Thoracic aorta (tissue), 2 donors: ENCODE measurements at places on chromosomes 7 and 10.

DNA sequence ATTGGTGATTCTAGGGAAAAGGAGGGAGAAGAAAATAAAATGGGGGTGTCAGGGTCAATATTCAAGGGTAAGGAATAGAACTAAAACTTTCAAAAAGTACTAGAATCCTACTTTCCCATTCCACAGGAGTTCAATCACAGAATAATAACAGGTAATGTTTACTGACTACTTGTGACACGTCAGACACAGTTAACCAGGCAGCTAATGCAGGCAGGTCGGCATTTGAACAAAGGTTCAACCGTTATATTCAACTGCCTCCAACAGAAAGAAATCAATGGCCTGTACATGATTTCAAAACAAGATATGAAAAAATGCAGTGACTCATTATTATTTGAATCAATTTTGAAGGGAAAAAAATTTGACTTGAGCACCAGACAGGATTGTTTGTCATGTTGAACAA lies 3.1 kb downstream of the ASB15 start:
- no peak for DNase-seq

DNA sequence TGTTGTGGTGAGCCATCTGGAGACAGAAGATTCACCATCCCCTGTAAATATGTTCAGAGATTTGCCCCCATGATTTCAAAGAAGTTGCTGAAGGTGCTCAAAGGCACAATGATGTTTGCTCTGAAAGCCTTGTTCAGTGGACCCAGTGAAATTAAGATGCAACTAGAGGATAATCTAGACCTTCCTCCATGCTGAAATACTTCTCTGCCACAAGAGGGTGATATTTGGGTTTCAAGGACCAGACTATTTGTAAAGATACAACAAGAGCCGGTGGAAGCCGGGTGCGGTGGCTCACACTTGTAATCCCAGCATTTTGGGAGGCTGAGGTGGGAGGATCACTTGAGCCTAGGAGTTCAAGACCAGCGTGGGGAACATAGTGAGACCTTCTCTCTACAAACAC lies 13.5 kb upstream of the MSRB2 start:
- DNase-seq = no peak

DNA sequence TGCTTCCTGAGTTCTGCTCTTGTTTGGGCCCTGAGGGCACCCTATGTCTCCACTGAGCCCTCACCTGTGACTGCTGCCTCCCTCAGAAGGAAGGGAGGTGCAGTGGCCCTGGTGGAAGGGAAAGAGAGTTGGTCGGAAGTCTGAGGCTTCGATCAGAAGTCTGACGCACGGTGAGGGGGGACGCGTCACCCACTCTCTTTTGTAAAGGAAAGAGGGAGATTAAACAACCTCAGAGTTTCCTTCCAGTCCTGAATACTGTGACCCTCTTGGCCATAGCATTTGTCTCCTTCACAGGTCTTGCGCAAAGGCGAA lies 31.4 kb upstream of the TRIM8 start:
- DNase-seq = no peak

- DNase-seq = no peak
Observed at GRCh38 chr7:107318523-107319160, 149.8 kb downstream of the HBP1 start.

DNA sequence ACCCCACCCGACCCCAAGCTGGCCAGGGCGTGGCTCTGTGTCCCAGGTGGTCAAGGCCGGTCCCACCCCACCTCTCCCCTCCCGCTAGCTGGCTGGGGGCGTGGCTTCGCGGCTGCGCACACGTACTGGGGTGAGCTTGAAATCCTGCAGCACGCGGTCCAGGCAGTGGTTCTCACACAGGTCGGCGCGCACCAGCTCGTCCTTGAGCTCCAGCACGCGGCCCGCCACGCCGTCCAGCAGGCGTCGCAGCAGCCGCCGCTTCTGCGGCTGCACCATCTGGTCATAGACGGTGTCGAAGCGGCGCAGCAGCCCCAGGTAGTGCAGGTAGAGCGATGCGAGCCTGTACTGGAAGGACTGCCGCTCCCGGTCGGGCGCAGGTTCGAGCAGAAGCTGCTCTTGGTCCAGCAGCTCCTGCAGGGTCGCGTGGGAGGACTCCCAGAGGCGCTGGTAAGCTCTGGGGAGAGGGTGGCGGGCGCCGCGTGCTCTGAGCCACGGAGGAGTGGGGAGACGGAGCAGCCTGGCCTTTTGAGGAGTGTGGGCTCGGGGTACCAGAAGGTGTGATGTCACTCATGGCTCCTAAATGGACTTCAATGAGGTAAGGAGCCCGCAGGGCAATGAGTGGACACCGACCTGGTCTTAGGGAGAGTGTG lies 5.8 kb downstream of the H2BK1 start:
- DNase-seq = no peak

GRCh38 chr10:85580585-85580984 lies 786.0 kb downstream of the GRID1 start:
- DNase-seq = no peak

- DNase-seq = no peak
Observed at GRCh38 chr7:104133238-104133637, 74.6 kb downstream of the ORC5 start.

- no peak for DNase-seq
Observed at GRCh38 chr10:17655009-17655408, 11.1 kb downstream of the STAM start.

DNA sequence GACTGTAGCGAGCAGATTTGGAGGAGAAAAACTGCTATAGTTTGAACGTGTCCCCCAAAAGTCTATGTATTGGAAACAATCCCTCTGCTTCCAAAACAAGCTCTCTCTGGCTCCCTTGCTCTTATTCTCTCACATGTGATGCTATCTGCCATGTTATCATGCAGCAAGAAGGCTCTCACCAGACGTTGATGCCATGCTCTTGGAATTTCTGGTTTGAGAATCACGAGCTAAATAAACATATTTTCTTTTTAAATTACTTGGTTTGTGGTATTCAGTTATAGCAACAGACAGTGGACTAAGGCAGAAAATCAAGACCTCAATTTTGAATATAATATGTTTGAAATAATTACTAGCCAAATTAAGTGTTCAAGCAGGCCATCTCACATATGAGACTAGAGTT lies 17.5 kb upstream of the GNAT3 start:
- no peak for DNase-seq

GRCh38 chr7:78499971-78500370 lies 701.4 kb downstream of the PHTF2 start:
- DNase-seq = no peak

- no peak for DNase-seq
Observed at GRCh38 chr10:109837384-109837783, 85.9 kb downstream of the XPNPEP1 start.

DNA sequence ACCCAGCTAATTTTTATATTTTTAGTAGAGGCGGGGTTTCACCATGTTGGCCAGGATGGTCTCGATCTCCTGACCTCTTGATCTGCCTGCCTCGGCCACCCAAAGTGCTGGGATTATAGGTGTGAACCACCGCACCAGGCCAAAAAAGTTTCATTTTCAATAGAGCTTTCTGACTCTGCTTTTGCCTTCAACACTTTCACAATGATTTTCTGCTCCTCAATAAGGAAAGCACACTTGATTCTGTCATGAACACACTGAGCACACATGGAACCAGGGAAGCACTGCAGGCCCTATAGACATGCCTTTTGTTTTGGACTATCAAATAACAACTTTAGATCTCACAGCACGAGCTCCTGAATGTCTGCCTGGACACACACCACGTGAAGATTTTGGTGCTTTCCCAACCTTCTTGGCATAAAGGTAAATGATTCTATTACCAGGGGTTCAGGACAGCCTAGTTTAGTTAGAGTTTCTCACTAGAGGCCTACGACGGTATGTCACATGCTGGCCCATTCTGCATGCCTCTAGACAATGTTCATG lies 8.0 kb downstream of the RRP12 start:
- DNase-seq = no peak

DNA sequence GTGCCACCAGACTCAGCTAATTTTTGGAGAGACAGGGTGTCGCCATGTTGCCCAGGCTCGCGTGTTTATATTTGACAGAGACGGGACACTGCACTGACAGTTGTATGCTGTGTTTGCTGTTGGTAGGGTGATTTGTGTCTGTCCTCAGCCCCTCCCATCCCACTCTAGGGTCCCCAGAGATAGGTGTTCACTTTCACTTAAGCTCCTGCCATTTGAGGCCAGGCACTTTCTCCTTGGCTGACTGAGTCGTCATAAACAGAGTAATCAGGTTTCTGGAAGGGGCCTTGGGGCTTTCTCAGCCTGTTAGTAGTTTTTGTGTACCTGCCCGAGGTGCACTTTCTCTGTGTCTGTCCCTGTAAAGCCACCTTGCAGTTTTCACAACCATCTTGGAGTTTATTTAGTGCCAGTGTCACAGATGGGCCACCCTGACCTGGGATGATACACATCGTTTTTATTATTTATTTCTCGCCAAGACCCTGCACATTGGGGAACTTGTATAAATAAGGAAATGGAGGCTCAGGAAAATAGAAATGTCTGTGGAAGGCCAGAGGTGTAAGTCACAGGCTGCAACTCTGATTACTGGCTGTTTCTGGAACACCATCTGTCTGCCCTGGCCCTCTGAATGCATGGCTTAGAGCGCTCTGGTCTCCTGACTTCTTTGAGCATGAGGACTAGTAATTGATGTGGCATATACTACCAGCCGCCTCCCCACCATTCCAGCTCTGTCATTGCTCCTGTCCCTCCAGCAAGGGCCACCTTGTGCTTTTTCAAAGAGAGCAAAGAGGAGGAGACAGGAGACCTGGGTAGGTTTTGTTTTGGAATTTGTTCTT lies 81.9 kb upstream of the PDCD4 start:
- DNase-seq = no peak

- no peak for DNase-seq
Observed at GRCh38 chr7:121957626-121958025, 84.7 kb downstream of the PTPRZ1 start.

GRCh38 chr10:46068117-46068516 lies 22.0 kb upstream of the MSMB start:
- DNase-seq = no peak

DNA sequence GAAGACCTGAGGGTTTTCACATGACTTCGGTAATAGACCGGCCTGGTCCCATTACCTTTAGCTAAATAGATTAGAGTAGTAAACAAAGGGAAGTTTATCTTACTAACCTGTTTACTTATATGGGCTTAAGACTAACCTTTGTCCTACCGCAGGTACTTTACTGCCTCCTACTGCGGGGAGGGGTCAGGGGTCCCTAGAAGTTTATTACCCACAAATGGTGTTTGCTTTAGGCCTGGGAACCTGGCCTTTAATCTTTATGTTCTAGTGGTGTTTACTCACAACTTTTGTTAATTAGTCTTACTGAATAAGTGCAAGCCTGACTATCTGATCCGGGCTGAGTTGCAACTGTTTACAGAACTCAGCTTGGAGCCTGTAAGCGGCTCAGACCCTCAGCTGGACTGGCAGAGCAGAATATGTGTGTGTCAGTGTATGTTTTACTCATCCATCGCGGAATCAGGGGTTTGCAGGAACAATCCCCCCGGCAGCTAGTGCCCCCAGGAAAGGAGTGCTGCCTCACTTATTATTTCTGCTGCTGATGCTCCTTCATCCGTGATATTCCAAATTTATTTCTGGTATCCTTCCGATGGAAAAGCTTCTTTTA lies 578.9 kb upstream of the SEMA3D start:
- no peak for DNase-seq

- no peak for DNase-seq
Observed at GRCh38 chr10:26914898-26915297, 54.1 kb upstream of the ABI1 start.

- no peak for DNase-seq
Observed at GRCh38 chr10:119149729-119150128, 15.8 kb downstream of the SFXN4 start.

DNA sequence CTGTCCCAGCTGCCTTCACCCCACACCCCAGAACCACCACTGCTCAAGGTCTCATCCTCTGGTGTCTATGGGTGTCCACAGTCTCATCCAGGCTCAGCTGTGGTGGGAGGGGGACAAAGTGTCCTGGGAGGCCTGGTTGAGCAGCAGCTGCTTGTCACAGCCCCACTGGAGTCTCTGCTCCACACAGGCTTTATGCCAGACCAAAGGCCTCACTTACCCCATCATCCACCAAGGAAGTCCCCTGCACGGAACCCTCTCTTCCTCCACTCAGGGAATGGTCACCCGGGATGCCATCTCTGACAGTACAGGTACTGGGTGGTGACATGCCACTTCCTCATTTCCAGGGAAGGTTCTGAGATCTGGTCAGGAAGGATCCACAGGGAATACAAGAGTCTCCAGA lies 925.4 kb upstream of the ZNF722 start:
- no peak for DNase-seq

GRCh38 chr10:120513307-120513796 lies 56.3 kb downstream of the PLPP4 start:
- DNase-seq = no peak

DNA sequence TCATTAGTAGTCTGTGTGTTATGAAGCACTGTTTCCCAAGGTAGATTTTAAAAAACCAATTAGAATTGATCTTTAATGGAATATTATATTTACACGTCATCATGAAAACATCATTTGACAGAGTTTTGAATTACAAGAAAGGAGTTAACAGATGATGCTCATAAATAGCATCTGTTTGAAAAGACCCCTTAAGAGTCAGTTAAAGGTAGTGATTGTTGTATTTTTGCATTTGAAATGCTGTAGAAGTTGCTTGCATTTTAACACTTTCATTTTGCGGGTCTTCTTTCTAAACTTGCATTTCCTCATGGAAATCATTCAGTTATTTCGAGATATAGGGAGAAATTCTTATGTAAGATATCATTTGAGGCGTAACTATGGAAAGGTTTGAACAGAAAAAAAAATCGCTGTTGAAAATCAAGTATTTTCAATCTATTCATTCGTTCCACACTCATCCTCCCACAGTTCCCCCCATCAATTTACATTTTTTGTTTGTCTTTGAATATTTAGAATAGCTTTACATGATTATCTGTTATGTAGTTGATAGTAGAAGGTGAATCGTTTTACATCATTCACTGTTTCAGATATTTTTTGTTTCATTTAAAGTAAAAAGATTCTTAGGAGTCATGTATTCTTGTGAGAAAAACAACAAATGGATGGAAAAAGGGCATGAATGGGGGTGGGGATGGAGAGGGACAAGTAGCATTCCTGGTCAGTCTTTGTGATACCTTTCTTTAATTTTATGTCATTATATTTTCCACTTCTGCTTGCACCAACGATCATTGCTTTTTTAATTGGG lies 3.0 kb upstream of the SKIDA1 start:
- no peak for DNase-seq

DNA sequence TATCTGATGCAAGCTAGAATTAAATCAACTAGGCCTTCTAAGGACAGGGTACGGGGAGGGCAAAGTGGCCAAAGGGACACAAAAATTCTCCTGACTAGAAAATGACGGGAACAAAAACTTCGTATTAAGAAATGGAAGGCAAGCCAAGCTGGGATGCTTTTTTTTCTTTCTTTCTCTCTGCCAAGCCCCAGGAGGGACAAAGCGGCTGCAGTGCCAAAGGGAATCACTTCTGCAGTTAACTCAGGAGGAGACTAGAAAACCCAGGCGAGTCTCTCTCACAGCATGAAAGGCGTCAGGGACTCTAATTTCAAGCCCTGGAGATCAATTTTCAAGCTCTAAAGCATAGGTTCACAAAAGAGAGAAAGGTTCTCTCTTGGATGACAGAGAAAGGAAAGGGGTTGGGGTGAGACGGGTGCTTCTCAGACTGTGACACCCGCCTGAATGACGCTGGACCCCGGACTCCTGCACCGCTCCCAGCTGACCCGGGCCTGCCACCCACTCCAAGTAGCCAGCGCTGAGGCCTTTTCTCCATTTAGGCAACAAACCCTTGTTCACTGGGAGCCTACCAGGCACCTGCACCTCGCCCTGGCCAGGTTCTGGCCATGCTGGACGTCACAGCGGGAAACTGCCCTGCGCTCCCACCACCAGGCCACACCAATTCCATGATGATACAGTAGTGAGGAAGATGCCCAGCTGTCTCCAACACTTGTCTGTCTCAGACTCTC lies 56.5 kb downstream of the KIAA1549 start:
- DNase-seq = no peak

GRCh38 chr7:135745703-135746312 lies 2.8 kb downstream of the FAM180A start:
- peak; percentile 73 for DNase-seq
